ENCODE measurements at places on chromosomes 6 and 20.

DNA sequence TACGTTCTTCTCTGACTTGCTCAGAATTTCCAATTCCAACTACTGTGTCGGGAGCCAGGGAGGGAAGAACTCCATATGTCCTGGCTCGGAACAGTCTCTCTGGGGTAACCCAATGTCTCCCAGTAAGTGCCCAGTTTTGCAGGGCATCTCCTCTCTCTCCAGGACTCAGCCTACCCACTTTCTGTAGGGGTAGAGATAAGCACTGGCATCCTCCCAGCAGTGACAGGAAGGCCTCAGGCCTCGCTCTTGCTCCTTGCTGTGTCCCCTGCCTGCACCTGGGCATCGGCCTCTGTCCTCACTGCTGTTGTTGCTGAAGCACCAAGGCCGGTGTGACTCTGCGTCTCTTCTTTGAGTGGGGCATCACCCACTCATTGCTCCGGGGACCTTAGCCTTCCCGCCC lies 388.9 kb upstream of the JARID2 start:
- no peak for DNase-seq

- DNase-seq: no peak
These were observed 78.7 kb upstream of the LOC128125822 start for GRCh38 chr6:63493557-63493956.

DNA sequence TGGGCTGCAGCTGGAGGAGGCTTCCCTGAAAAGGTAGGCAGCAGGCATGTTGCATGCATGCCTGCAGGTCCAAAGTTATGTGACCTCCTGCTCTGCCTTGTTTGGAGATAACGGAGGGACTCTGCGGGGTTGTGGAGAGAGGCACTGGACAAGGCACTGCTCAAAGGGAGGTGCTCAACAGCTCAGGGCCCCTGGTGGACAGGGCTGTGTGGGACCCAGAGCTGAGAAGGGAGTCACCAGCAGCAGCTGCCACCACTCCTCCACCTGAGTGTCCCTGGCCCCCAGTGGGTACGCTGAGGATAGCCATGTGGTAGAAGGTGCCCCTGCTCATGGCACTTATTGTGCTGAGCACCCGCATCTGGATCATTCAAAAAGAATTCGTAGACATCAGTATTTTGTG lies 15.5 kb upstream of the CST8 start:
- no peak for DNase-seq

GRCh38 chr20:50788045-50788991 lies 6.5 kb upstream of the BCAS4 start:
- DNase-seq: no peak
